ENCODE measurements at places on chromosomes 1 and 21.
A peak's percentile ranks its signal among the peaks of the same experiment; 100 is the strongest.

GRCh38 chr1:145871994-145872924, 13.4 kb upstream of the PIAS3 start:
- peak; percentile 39 for DNase-seq

DNA sequence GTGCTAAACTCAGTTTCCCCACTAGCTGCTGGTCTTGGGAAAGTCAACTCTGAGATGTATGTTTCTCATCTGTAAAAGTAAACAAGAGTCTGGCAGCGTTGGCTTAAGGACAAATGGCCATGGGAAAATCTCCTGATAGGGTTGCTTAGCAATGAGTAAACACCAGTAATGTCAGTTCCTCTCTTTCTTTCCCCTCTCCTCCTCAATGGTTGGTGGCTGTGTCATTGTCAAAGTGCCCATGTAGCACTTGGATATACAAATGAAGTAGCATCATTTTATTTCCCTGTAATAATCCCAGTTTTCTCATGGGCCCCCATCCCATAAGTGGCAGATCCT, 2.2 kb upstream of the FYB2 start:
- no peak for DNase-seq

- DNase-seq = no peak
These were observed 33.3 kb downstream of the MORN1 start for GRCh38 chr1:2358072-2358471.

GRCh38 chr1:15083578-15083977, 70.0 kb upstream of the TMEM51 start:
- DNase-seq = no peak

DNA sequence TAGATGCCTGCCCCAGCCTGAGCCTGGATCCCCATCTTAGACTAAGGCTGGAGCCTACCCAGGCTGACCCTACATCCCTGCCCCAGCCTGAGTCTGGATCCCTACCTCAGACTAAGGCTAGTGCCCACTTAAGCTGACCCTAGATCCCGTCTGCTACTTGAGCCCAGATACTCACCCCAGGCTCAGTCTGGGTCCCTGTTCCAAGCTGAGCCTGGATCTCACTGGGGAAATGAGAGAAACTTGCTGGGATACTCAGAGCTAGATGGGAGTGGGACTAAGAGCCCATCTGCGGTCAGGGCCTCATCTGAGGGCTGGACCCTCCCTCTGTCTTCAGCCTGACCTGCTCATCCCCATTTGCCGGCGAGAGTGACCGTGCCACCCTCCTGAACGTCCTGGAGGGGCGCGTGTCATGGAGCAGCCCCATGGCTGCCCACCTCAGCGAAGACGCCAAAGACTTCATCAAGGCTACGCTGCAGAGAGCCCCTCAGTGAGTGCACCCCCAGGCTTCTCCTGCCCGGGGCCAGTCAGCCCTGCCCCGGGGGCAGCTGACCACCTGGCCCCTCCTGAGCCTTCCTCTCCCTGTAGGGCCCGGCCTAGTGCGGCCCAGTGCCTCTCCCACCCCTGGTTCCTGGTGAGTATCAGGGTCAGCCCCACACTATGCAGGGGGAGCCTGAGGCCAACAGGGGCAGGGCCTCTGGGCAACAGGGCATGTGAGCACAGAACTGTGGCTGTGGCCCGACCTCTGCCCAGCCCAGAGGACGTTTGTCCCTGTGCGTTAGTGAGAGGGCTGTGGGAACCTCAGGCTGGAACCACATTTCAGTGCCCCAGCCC, 36.8 kb downstream of the TRIM11 start:
- DNase-seq = no peak

- DNase-seq = no peak
These were observed 28.2 kb upstream of the TEKT2 start for GRCh38 chr1:36055706-36056105.

DNA sequence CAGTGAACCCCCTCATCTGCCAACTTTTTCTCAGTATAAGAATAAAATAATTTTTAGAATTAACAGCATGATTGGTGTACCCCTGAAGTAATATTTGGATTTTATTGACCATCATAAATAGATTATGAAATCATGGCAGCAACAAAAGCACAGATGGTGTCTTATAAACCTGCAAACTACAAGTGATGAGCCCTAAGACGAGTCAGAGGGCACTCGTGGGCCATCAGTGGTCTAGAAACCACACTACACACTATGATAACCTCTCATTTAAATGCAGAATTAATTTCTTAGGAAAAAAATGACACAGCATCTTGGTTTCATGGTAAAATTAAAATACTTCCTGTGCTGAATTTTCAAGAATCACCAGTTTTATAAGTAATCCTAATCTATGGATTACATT, 312.4 kb downstream of the PTBP2 start:
- no peak for DNase-seq

GRCh38 chr1:192660613-192661012, 24.7 kb downstream of the RGS13 start:
- DNase-seq = no peak

GRCh38 chr1:113438505-113439276, 48.4 kb downstream of the MAGI3 start:
- no peak for DNase-seq

GRCh38 chr1:8267307-8267706, 50.6 kb upstream of the SLC45A1 start:
- no peak for DNase-seq

GRCh38 chr1:168243636-168244212, 17.9 kb downstream of the SFT2D2 start:
- DNase-seq = no peak

GRCh38 chr1:156103521-156103947, 11.0 kb upstream of the LMNA start:
- DNase-seq = peak; percentile 79

DNA sequence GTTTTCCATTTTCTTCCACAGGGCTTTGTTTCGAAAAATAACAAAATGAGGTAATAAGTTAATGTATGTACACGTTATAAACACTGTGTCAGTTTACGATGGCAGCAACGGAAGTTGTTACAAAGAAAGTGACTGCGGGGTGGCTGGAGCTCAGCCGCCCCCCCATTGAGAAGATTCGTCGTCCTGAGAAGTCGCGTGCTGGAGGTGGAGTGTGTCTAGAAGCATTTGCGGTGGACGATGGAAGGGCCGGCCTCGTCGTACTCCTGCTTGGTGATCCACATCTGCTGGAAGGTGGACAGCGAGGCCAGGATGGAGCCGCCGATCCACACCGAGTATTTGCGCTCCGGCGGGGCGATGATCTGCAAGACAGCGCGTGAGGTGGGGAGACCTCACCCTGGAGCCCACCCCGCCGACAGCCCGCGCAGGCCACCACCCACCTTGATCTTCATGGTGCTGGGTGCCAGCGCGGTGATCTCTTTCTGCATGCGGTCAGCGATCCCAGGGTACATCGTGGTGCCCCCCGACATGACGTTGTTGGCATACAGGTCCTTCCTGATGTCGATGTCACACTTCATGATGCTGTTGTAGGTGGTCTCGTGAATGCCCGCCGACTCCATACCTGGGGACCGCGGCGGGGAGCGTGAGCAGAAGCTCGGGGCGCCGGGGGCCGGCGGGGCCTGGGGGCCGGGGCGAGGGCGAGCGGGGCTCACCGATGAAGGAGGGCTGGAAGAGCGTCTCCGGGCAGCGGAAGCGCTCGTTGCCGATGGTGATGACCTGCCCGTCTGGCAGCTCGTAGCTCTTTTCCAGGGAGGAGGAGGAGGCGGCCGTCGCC, 2.4 kb downstream of the ACTA1 start:
- DNase-seq = no peak

- DNase-seq = peak; percentile 41
These were observed 1554.8 kb downstream of the KCNT2 start for GRCh38 chr1:195053478-195053877.

GRCh38 chr1:114455102-114455785, 55.8 kb downstream of the TRIM33 start:
- no peak for DNase-seq

- peak; percentile 13 for DNase-seq
These were observed 14.3 kb upstream of the NMNAT2 start for GRCh38 chr1:183432548-183432875.

- peak; percentile 1 for DNase-seq
These were observed 812 bp downstream of the TTC4 start for GRCh38 chr1:54716299-54717047.

DNA sequence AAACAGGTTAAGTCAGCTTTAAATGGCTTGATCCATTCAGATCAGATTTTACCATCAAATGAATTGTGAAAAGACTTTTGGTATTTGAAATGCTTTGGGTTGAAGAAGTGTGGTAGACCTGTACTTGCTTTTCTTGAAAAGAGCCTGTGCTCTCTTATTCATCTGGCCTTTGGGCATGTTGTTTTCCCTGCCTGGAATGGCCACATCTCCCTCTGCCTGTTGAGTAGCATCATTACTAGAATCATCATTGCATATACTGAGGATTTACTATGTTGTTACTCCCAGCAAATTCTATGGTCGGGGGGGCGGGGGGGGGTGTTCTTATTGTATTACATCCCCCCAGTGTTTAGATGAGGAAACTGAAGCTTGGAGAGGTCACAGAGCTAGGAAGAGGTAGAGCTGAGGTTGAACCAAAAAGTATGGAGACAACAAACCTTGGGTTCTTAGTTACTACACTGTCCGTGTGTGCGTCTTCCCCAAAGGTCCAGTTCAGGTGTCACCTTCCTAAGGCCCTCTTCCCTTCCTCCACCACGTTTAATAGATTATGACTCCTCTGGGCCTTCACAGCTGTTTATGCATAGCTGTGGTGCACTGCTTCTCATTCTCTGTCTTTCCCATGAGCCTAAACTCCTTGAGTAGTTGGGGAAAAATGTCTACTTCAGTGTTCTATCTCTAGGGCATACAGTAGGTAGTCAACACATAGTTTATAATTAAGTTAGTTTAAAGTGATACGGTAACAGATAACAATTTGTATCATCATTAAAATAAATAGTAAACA, 246.4 kb upstream of the HOOK1 start:
- DNase-seq = peak; percentile 25

GRCh38 chr1:40949563-40949962, 29.9 kb upstream of the CTPS1 start:
- DNase-seq = no peak

GRCh38 chr1:85328713-85329397, 52.4 kb upstream of the BCL10 start:
- peak; percentile 86 for DNase-seq

DNA sequence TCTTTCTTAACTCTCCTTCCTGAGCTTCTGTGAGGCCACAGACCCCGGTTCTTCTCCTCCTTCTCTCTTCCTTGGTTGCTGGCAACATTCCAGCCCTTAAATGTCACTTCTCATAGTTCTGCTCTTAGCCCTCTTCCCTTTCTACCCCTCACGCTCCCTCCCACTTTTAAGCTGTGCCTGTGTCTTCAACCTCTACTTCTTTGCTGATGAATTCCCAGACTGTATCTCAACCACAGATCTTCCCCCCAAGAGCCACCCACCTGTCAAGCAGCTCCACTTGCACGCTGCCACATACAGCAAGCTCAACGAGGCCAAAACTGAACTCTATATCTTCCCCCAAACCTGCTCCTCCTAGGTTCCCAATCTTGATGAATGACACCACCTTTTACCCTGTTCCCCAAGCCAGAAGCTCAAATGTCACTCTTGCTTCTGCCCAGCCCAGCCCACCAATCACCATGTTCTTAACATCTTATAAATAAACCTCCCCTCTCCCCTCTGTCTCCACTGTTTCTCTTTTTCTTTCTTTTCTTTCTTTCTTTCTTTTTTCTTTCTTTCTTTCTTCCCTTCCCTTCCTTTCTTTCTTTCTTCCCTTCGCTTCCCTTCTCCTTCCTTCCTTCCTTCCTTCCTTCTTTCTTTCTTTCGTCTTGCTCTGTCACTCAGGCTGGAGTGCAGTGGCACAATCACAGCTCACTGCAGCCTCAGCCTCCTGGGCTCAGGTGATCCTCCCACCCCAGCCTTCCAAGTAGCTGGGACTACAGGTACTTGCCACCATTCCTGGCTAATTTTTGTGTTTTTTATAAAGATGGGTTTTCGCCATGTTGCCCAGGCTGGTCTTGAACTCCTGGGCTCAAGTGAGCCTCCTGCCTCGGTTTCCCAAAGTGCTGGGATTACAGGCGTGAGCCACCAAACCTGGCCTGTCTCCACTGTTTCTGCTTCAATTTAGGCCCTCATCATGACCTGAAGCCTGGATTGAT, 19.8 kb upstream of the PTP4A2 start:
- DNase-seq = no peak

GRCh38 chr1:80248886-80249285, 1242.4 kb upstream of the ADGRL4 start:
- DNase-seq = peak; percentile 54

DNA sequence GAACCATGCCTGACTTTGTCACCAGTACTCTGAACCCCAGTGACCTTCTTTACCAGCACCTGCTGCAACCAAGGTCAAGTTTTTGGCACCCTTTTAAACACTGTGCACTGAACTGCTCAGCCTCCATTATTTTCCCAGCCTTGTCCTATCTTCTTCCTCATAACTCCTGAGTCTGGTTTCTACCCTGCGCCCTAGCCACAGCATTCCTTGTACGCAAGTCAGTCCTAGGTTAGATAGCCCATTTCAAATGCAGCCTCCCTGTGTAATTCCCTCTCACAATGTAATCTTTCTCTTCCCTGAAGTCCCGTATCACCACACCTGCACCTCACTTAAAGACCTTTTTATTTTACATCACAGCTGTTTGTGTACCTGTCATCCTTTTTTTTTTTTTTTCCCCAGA, 37.2 kb downstream of the DNTTIP2 start:
- no peak for DNase-seq

- DNase-seq = peak; percentile 58
These were observed 715 bp upstream of the ARTN start for GRCh38 chr1:43932786-43933385.

- peak; percentile 69 for DNase-seq
These were observed 322.4 kb downstream of the SETD4 start for GRCh38 chr21:35737899-35738346.

- DNase-seq = no peak
These were observed 160.2 kb downstream of the VAV3 start for GRCh38 chr1:107804741-107805140.

DNA sequence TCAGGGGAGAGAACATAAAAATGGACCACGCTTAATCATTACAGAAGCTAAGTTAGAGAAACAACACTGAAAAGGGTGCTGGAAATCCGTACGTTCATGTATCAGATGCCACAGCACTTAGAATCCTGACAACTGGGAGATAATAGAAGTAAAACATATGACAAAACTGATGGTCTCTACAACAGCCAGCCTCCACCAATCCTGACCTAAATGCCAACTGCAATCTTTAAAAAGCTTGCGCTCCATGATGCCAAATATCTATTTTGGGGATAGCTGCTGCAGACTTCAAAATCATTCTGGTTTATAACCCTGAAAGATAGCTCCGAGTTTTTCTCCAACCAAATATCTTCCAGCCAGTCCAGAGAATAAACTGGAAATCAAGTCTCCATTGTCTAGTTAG, 178.3 kb downstream of the RERE start:
- DNase-seq = no peak

- DNase-seq = no peak
These were observed 59.2 kb downstream of the TIAM1 start for GRCh38 chr21:31284797-31285397.

GRCh38 chr1:202275061-202275770, 66.5 kb downstream of the UBE2T start:
- no peak for DNase-seq

DNA sequence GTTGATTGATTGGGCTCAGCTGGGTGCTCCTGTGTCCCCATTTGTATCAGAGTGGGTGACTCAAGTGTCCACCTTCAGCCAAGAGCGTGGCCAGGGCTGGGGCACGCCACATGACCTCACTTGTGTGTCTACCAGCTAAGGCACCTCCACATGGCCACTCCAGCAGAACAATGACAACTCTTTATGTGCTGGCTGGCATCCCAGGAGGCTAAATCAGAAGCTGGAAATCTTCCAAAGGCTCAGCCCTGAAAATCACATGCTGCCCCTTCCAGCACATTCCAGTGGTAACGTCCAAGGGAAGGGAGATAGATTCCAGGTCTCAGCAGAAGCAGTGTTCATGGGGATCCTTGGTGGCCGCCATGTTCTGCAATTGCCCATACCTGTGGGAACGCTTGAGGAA, 585.5 kb downstream of the AJAP1 start:
- DNase-seq = no peak

All from adipocyte (in vitro differentiated cells).